ENCODE measurements at places on chromosomes 5 and 9.

DNA sequence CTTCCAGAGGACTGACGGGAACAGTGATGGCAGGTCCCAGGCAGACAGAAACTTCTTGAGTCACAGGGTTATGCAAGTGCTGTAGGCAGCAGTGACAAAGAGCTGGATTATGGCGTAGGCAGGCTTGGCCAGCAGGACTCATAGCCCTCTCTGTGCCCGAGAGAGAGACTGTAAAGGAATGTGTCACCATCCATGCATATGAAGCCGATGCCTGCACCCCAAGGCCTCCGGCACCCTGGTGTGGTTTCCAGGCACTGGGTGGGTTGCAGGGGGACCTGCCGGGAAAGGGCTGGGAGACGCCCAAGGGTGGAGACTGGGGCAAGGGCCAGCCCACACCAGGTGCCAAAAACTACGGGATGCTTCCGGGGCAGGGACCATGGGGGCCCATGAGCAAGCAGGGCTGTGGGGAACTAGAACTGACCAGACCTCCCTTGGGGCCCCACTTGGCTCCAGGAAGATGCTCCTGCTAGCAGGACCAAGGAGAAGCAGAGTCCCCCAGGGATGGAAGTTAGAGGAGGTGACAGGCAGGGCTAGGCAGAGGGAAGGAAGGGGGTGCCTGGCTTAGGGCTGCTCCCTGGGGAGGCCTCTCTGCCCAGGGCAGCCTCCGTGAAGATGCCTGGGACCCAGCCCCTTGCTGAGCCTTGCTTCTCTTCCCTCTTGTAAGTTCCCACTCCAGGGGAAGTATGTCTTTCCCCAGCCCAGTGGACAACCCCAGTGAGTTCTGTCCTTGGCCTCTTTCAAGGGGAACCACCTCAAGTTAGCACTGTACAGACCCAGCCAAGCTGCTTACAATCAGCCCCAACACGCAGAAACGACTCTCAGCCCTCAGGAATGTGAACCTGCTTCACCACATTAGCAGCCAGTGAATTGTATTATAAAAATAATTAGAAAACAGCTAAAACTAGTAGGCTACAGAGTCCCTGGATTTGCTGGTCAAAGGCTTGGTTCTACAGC is 10.5 kb upstream of the IPPK start:
- DNase-seq, result no peak

GRCh38 chr5:67400752-67401151 is 204.2 kb upstream of the CD180 start:
- no peak for DNase-seq

- DNase-seq, result no peak
Measured at GRCh38 chr5:143314099-143314498, 89.4 kb downstream of the NR3C1 start.

DNA sequence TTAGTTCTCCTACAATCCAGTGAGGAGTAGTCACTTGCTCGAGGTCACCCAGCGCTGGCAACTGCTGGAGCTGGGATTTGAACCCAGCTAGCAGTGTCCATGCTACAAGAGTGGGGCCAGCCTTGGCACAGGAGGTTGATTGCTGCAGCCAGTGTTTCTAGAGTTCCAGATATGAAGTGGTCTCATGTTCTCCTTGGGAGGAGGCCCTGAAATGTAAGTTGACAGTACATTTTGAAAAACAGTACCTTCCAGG is 802 bp downstream of the CCDC107 start:
- DNase-seq, result no peak

DNA sequence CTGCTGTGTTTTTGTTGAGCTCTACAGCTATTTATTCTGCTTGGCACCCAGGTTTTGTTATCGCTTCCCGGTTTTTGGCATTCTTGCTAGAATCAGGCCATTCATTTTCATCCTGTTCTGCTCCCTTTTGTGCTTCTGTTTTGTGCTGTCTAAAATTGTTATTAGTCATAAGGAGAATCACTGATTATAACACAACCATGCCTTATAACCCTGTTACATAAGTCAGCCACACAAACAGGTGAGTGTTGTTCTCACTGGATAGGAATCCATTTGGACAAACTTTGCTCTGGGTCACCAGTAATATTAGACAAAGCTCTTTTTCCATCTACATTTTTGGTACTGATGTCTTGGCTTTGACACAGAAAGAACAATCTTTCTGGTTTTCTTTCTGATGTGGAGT is 622.8 kb downstream of the PSAT1 start:
- DNase-seq, result no peak

All from hypothalamus (tissue), 51 donors.